Activated CD4-positive, alpha-beta memory T cell treated with anti-CD3 and anti-CD28 coated beads for 36 hours (primary cell): ENCODE measurements at places on chromosomes 5 and 9. TPM values are rescaled to one million over a fixed set of nuclear protein-coding genes. Genes with fewer than 3 reads are reported as not detected.
A peak's percentile ranks its signal among the peaks of the same experiment; 100 is the strongest.

DNA sequence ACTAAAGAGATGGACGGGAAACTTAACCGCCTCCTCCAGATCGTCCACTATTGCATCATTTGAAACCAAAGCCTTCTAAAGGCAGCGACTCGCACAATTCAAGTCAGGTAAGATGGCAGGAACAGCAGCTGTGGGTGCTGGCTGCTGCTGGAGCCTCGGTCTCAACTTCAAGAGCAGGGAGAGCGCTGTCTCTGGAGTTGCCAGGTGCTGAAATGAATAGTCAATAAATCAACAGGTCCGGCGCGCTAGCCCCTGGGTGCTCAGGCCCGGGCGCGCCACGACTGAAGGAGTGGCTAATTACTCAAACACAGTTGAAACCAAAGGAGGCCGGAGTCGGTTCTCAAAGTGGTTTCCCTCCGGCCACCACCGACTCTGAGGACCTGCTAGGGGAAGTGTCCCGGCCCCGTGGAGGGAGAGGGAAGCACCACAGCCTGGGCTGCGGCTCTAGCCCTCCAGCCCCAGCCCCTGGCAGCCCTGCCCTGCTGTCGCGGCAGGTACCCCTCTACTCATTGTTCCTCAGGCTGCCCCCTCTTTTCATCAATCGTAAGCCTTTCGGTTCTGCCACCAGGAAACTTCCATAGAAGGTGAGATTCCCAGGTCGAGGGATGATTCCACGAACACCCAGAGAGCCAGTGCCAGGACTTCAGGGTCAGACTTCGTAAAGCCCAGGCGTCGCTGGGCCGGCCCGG lies 804 bp downstream of the TTC39B start:
- DNase-seq: peak; percentile 63

DDX4 gene
- not detected for total RNA-seq

SLC27A6 gene
- not detected for total RNA-seq

- DNase-seq: no peak
Observed at GRCh38 chr9:127929625-127929979, 975 bp downstream of the PIP5KL1 start.

- DNase-seq: no peak
Observed at GRCh38 chr5:33887268-33887667, 4.5 kb downstream of the ADAMTS12 start.

INSYN2B gene
- total RNA-seq: not detected

DNA sequence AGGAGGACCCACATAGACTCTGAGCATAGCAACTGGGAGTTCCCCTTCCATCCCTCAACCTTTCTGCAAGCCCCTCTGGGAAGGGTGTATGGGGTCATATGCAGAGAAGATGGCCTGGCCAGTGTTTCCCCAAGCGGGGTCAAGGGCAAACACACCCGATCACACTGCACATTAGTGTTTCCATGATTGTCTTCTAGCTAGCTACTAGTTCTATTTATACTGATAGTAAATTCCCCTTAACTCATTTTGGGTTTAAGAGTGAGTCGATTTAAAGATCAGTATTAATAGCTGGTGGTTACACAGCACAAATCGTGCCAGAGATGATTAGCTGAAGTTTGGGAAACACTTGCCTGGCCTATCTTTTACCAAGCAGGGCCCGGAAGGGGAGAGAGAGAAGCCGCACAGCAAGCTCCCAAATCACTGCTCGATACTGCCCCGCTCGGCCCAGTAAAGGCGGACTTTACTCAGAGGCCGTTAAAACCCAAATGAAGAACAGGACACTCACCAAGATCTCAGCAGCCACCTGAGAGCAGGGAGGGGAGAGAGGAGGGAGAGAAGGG lies 29.4 kb upstream of the TNIP1 start:
- DNase-seq: no peak

NSG2 gene
- not detected for total RNA-seq

DNA sequence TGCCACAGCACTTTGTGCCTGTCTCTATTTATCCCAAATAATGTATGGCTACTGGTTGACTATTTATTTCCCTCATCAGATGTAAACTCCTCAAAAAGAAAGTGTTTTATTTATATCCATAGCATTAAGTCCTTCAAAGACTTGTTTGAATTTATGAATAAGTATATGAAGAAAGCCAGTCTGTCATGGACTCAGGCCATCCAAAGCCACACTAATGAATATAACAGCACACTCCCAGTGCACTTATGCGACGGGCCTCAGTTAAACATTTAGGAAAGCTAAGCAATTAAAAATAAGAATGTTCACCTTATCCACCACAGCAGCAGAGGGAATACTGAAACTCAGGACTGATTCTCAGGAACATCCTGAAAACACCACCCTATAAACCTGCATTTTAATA lies 77.5 kb downstream of the DENND1A start:
- DNase-seq: no peak

DNA sequence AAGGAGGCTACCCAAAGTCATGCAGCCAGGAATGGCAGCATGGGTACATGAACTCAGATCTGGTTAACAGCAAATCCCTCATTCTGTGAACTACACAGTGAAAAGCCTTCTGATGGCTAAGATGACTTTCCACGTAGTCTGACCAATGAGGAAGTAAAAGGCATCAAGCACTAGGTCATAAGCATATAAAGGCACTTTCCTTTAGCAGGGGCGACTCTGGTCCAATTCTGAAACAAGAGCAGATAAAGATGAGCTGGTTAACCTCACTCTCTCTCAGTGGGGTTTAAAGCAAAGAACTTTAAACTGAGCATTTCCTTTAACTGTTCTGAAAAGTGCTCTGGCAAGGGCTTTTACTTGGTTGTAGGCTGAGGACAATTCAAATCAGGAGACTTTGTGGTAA lies 21.1 kb downstream of the PSMB7 start:
- peak; percentile 15 for DNase-seq

PCDHGC3 gene
- total RNA-seq: not detected

GRCh38 chr5:1975406-1975715 lies 92.6 kb upstream of the IRX4 start:
- DNase-seq: no peak

DNA sequence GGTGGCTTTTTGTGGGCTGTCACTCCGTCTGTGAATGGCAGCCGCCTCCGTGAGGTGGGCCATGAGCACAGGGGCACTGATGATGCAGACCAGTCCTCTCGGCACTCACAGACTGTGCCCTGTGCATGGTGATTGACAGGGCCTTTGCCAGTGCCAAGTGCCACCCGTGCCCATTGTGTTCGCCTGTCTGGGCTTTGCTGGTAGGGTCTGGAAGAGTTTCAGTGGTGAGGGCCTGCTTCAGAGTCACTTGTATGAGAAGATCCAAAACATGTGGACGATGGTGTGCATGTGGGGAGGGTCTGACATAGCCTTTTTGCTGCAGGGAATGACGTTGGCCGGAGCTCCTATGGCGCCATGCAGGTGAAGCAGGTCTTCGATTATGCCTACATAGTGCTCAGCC lies 34.9 kb downstream of the TENT4A start:
- no peak for DNase-seq

GRCh38 chr9:19380826-19381075 lies 715 bp upstream of the RPS6 start:
- no peak for DNase-seq

SLC6A7 gene
- not detected for total RNA-seq

- DNase-seq: no peak
Observed at GRCh38 chr9:114981063-114981462, 50.7 kb upstream of the TNFSF8 start.

- DNase-seq: no peak
Observed at GRCh38 chr5:132264546-132265335, 7.2 kb downstream of the PDLIM4 start.

DNA sequence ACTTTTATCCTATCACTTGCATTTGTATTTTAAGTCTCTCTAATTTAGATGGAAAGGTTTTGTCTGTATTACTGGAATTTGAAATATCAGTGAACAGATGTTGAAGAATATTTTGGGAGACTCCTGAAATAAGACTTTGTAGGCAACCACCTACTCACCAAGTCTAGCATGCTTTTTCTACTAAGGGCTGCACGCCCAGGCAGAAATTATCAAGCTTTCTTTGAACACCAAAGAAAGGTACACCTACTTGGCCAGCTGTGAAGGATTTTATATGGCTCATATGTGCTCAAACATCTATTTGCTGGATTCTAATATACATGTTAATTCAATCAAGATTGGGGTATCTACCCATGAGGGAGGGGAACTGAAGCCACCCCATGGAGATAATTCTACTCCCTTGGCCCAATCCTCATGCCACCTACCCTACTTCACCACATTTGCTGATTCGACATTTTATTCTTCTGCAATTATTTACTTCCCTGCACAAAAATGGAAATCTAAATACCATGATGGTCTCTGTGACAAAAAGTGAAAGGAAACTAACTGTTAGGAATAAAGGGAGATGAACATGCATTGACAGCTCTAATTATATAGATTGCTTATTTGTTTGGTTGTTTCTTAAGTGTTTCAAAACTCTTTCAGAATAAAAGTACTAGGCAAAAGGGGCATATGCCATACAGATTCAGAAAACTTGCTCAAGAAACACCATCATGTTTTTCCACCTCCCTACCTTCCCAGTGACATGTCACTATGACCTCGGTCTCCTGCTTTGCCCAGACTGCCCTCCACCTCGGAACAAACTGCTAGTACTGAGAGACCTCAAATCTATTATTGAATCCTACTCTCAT lies 895 bp upstream of the MYOT start:
- DNase-seq: no peak

GARIN3 gene
- 1.4 TPM for total RNA-seq

DNA sequence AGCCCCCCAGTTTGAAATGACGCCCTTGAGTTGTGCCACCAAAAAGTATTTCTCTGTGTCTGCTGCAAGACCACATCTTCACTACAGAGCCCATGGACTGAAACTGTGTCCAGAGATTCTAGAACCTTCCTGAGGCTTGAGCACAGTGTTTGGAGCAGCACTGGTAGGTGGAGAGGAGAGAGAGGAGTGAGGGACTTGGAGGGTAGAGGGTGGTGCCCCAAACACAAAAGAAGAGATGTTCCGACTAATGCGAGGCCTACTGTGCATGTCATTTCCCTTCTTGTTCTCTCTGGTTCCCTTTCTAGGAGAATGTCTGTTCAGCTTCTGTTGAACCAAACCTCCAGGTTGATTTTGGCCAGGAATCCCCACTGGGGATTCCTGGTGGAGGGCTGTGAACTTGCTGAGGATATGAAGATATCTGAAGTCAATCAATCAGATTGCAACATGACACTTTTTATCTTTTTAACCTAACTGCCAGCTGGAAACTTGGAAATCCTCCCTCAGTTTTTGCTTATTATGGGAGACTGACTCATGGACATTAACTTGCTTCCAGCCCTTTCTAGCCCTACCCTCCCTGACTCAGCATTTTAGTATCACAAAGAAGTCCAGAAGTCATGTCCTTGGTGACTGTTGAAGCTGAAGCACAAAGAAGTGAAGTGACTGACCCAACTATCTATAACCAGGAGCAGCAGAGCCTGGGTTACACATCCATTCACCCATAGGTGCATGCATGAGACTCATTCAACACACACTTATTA lies 154.5 kb downstream of the NR3C1 start:
- no peak for DNase-seq

SLC25A2 gene
- 0.31 TPM for total RNA-seq

DNA sequence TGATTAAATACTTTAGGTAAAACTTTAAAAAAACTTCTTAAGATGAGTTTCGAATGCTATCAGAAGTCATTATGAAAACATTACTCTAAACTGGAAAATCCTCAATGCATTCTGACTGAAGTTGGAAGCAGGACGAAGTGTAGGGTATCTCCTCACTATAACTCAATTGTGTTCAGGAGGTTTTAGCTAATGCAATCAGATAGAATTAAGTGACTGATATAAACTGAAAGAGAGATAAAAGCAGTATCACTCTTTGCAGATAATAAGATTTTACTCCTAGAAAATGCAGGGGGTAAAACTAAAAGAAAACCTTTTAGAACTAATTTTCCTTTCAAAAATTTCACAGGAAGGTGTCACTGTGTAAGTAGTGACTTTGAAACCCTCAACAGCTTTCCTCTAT lies 22.1 kb downstream of the TAS2R1 start:
- DNase-seq: no peak

- DNase-seq: no peak
Observed at GRCh38 chr5:115735108-115735998, 81.1 kb downstream of the CDO1 start.

DNA sequence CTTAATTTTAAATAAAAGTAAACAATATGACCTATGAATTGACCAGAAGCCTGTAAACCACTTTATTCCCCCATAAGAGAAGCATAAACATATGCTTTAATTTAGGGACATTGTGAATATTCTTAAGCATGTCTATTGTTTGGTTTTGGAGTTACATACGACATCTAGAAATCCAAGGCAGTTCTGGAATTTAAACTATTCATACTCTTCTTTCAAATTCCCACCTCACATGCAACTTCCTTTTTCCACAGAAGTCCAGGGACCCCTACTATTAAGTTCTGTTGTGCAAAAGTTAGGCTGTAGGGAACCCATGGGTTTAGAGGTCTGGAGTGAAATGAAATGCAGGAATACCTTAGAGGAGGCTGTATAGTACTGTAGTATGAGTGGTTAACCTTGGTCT lies 2.1 kb downstream of the RIC1 start:
- DNase-seq: no peak

DNA sequence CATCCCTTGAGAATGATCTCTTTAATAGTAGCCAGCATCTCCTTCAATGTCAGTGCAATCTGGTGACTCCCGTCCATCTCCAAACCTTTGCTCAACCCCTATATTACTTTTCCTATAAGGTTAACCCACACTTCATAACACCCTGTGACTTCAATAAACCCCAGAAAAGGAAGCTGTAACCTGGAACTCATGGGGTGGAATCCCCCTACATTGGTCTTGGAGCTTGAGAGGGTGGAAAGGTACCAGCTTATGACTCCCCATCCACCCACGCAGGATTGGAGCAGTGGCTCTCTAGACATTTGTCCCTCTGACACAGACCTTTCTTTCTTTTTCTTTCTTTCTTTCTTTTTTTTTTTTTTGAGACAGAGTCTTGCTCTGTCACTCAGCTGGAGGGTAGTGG lies 54.7 kb upstream of the ZFR start:
- peak; percentile 64 for DNase-seq
